ENCODE measurements at places on chromosomes 5 and 9.

DNA sequence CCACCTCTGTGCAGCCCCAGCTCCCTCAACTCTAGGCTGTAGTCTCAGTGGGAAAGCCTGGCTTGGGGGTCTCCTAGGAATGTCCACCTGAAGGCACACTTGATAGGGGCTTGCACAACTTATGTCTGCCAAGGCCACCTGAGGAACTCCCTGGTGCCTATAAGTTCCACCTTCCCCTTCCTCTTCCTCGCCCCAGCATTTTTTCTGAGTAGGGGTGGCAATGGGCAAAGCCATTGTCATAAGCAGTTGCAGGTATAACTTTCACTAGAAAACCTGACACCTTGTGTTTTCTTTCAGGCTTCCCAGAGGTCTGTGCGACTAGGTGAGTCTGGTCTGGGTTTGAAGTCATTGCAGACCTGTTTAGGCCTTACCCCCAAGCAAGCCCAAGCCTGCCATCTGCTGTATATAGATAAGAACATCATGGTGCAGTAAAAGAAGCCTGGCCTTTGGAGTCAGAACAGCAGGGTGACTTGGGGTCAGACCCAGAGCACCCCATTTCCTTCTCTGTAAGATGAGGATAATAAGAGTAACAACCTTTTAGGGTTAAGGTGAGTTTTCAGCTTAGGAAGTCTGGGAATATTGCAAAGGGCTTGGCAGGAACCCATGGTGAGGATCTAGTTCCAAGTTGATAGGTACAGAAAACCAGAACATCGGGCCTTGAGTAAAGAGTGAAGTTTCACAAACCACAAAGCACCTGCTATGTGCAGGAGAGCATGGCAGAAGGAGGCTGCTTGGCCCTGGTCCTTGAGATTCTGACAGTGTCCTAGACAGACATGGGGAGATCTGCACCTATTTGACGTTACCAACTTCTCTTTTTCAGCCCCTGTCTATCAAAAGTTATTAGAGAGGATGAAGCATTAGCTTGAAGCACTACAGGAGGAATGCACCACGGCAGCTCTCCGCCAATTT is 33.8 kb downstream of the TGFBI start:
- no peak for DNase-seq

DNA sequence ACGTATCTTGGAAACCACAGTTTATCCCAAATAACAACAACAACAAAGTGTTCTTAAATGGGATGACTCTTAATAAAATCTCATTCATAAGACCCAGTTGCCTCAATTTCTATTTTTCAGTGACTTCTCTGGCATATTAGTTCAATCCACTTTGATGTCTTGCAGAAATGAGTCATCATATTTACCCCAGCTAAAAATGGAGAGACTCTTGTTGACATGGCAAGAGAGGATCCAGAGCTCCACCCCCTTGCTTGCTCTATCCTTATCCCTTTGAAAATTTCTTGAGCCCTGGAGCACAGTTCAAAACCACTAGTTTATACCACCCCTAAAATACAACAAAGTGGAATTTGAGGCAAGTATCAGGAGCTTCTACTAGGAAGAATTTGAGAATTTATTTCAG is 20.8 kb downstream of the VCAN start:
- no peak for DNase-seq

DNA sequence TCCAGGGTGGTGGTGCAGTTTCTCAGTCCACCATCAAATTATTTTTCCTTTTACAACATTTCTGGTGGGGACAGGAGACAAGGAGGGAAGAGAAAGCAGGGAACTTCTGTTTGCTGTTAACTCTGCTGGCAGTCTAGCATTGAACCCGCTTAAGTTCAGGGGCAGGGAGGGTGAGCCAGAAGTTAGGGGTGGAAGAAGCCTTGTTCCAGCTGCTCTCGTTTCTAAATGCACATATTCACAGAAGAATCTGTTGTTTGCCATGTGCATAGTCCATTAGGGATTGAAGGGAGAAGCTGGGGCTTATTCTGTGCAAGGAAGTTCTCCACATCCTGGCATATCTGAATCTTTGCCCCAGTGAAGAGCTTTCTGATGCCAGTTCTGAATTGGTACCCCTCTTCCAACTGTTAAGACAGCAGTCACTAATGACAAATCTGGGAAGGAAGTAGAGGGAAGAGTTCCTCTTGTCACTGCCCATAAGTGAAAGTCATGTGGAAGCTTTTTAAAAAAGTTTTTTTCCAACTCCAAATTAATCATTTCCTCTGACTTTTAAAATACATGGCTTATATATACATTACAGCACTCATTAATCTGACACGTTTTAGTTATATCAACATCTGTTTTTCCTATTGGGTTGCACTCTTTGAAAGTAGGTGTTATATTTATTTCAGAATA is 32.6 kb upstream of the ACOT12 start:
- DNase-seq, result no peak

GRCh38 chr5:14185326-14186058 is 42.4 kb downstream of the TRIO start:
- no peak for DNase-seq

DNA sequence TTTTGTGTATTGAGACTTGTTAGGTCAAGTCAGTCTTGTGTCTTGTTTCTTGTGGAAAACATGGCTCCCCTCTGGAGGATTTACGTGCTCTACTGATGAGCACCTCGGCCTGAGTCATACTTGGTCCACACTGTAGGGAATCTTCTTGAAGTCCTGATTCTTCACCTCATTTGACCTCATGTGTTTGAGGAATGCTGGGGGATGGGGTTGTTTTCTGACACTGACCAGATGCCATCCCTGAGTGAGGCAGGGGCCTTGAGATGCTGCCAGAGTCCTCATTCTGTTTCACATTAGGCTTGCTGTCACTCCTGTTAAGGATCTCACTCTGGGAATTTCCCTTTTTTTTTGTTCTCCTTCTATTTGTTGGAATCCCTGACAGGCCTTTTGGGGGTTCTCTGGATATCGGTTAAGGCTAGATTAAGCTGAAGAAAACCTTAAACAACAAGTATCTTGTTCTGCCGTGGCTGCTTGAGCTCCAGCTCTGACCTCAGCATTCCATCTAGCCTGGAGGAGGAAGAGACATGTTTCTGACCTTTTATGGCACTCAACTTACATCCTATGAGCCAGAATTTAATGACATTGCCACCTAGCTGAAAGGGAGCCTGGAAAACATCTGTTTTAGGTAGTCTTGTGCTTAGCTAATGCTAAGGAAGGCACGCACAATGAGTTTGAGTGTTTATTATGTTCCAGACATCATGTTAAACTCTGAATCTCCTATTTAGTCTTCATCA is 20.6 kb downstream of the TCOF1 start:
- DNase-seq, result no peak

DNA sequence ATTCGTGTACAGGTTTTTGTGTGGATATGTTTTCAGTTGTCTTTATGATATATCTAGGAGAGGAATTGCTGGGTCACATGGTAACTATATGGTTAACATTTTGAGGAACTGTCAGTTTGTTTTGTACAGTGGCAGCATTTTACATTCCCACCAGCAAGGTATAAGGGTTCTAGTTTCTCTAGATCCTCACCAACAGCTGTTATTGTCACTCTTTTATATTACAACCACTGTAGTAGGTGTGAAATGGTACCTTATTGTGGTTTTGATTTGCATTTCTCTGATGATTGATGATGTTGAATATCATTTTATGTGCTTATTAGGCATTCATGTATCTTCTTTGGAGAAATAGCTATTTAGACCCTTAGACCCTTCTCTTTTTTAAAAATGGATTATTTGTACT is 82.9 kb downstream of the CCDC171 start:
- no peak for DNase-seq

Measured in activated CD4-positive, alpha-beta T cell treated with anti-CD3 and anti-CD28 coated beads for 4 hours (primary cell).